CD4-positive, alpha-beta memory T cell (primary cell): ENCODE measurements at places on chromosomes 4 and X.

DNA sequence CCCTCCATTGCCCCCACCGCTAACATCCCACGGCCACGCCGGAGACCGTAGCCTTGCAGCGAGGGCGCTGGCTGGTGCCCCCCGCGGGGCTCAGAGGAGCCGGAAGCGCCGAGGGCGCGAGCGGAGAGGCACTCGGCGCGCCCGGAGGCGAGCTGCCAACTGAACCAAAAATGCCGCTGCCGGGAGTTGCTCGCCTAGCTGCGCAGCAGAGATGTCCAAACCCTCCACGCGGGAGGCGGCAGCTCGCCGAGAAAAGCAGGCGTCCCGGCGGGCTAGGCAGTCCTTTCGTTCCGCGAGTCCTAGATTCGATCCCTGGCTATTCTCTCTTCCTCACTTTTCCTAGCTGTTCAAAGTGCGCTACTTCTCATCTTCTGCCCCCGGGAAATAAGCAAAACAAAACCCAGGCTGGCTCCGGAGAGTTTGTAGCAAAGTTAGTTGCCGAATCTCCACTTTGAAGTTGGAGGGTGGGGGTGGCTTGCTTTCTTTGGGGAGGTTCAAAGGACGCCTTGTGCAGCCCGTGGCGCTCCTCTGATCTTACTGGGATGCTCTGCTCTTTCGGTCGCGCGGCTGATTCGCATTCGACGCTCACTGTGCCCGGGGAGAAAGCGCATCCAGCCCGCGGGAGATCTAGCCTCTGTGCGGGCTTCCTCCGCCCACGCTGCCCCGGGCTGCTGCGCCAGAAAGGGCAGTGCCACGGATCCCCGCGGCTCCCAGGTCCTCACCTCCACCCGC lies 723 bp downstream of the NKX6-1 start:
- DNase-seq, result no peak

- no peak for DNase-seq
Measured at GRCh38 chrX:77434962-77435361, 12.2 kb upstream of the FGF16 start.

DNA sequence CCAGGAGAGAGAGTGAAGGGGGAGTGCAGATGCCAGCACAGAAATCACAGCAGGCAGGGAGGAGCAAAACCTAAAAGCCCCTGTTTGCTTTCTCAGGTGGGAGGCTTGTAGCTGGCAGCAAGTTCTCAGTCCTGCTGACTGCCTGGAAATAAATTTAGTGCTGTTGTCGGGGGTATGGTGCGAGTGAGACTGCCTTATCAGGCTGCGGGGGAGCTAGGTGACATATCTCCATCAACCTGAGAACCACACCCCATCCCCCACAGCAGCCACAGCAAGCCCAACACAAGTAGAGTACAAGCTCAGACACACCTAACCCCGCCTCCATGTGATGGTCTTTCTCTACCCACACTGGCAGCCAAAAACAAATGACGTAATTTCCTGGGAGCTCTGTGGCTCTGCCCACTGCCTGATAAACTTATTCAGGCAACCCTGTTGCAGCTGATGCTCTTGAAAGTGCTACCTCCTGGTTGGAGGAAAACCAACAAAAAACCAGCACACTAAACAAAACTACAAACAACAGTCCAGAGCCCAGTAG lies 953.4 kb upstream of the NDST4 start:
- no peak for DNase-seq

- DNase-seq, result no peak
Measured at GRCh38 chr4:7444314-7444713, 9.6 kb upstream of the PSAPL1 start.

GRCh38 chr4:110483516-110483915 lies 7.6 kb downstream of the ENPEP start:
- no peak for DNase-seq

DNA sequence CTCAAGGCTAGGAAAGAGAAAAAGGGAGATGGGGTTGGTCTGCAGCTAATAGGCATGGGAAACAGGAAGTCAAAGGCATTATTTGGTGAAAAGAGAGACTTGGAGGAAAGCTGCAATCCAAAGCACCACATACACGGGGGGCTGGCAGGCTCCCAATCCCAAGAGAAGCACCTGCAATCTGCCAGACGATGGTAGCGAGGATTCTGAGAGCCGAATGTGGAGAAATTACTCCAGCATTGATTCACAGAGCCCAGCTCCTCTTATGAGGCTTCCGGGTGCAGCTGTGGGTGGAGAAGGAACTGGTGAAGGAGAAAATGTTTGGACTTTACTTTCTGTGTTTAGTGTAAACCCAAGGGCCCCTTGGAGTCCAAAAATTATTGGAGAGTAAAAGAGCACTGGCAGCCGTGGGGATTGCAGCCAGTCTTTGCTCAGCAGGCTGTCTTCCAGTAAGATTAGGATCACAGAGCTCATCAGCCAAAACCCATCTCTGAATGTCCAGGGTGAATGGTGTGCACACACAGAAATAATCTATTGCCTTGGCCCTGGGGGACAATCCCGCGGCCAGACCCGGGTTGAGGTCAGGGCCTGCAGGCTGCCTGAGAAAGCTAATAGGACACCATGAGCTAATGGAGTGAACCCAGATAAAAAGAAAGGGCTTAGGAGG lies 197.6 kb downstream of the KIT start:
- no peak for DNase-seq

DNA sequence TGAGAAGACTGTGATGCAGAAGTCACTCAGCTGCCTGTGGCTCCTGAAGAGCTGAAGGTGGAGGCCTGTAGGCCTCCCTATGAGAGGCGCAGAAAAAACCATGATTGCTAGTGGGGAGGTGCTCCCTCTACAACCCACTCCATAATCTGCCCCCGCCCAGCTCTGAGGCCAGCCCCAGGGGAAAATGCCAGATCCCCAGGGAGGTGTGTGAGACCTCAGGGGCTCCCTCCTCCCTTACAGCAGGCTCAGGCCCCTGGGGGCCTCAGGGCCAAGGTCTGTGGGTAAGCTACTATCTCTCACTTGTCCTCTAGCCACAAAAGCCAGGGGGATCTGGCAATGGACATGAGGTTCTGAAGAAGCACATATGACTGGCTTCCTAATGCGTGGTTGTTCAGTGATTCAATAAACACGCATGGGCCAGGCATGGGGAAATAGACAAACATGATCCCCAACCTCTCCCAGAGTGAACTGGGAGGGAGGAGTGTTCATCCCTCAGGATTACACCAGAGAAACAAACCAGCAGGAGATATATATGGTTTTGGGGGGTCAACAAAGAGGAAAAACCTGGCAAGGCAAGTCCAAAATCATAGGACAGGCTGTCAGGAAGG lies 51.0 kb upstream of the MTM1 start:
- no peak for DNase-seq

DNA sequence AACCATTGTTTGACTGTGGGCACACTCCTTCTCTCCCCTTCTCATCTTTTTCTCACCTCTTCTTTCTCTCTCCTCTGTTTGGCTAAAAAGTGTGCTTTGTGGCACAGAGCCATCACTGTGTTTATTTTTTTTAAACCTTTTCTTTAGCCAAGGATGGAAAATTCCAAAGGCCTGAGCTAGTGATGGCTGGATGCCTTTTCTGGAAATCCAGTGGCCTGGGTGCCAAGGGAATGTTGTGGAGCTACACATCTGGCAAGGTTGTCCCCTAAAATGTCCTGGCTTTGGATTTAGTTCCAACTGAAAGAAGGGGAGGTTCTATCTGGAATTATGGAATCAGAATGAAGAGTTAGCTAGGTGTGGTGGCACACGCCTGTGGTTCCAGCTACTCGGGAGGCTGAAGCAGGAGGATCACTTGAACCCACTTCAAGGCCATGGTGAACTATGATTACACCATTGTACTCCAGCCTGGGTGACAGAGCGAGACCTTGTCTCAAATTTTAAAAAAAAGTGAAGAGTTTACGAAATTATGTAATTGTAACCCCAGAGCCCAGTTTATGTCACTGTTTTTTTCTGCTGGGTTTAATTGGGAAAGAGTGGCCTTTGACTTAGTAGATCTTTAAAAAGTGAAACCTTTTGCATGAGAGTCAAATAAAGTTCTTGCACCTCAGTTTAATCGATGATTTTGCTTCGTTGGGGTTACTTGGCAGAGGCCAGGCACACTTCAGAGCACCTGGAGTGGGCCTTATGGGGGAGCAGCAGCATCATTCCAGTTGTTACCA lies 17.7 kb downstream of the DOCK11 start:
- no peak for DNase-seq

DNA sequence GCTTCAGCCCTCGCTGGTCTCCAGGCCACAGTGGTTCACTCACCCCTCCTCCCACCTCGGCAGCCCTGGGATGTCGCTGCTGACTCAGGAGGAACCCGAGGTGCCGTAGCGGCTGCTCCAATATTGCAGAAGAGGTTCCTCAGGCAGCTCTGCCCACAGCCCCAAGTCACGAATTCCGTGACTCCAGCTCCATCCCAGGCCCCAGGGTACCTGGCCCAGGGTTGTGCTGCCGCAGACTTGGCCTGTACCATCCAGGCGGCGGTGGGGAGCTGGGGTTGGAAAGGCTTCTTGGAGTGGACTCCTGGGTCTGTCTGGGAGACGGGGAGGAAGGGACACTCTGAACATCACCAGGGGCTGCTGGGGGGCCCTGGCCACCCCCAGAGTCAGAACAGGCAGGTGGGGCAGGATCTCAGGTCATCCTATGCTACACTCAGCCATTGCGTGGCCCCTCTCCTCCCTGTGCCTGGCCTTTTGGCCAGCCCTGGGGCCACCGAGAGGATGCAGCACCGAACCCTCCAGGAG lies 728 bp upstream of the HGFAC start:
- DNase-seq, result no peak

GRCh38 chr4:174209341-174209740 lies 74.1 kb downstream of the FBXO8 start:
- DNase-seq, result no peak

GRCh38 chr4:185108669-185109068 lies 34.4 kb upstream of the SLC25A4 start:
- DNase-seq, result no peak

- DNase-seq, result peak; percentile 15
Measured at GRCh38 chr4:165537028-165537648, 158.3 kb downstream of the CPE start.

DNA sequence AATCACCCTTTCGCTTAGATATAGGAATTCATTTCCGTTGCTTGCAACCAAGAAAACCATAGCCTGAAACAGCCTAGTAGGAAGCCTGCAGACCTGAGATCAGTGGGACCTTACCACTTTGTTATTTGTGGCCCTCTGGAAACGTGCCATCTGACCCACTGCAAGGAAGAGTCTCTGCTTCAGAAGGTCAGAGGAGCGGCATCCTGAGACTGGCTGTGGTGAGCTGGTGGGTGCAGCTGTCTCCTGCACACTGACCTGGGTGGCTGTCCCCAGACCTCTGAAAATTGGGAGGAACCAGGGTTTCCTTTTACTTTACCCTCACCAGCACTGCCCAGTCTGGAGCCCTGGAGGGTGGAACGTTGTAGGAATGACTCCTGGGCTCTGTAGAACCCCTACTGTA lies 18.2 kb downstream of the SHROOM2 start:
- DNase-seq, result no peak

DNA sequence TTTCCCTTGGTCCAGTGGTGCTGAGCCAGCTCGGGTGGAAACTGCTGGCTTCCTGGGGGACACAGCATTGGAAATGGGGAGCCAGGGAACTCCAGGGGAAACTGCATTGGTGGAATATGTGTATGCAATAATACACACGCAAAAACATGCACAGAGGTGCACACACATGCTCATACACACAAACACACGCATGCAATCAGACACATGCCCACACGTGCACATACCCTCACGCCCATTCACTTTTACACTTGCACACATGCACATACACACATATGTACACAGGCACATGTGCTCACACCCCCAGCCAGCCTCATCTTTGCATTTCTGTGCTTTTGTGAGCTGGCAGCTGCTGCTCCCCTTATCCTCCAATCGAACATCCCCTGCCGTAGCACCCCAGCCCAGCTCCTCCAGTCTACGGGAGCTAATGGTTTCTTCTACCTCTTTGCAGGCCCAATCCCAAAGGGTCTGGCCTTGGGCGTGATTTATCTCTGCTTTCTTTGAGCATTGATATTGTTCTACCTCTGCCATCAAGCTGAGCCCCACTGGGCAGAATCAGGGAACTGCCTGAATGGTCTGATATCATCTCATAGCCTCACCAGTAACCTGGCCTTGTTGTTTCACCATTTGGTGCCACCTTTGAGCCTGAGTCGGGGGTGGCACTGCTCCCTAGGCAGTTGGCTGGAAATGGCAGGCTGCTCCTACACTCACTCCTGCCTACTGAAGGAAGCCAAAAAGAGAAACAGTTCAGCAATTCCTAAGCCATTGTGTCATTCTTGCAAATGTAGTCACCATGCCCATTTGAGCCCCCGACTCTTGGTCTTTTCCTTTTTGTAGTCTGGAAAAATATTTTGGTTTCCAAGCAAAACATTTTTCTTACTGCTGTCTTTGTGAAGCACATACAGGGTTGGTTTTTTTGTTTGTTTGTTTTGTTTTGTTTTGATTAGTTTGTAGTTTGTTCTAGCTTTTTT lies 104.4 kb upstream of the MAMLD1 start:
- DNase-seq, result no peak

DNA sequence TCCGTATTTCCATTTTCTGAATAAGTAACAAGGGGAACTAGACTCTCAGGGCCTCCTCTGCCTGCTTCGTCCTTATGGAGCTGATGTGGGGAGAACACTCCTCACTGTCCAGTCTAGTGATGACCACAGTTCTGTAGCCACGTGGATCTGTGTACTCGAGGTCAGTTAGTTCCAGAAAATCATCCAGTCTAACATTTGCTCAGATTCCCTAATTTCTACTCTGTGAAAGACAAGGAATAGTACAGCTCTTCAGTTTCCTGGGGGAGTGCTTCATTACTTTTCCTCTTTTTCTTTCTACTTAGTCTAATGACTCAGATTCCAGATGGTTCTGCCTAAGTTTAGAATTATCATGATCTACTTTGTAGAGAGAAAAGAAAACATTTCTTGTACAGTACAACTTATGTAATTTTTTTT lies 82.6 kb downstream of the SORBS2 start:
- DNase-seq, result no peak

GRCh38 chrX:150879855-150880807 lies 18.3 kb downstream of the CD99L2 start:
- no peak for DNase-seq

DNA sequence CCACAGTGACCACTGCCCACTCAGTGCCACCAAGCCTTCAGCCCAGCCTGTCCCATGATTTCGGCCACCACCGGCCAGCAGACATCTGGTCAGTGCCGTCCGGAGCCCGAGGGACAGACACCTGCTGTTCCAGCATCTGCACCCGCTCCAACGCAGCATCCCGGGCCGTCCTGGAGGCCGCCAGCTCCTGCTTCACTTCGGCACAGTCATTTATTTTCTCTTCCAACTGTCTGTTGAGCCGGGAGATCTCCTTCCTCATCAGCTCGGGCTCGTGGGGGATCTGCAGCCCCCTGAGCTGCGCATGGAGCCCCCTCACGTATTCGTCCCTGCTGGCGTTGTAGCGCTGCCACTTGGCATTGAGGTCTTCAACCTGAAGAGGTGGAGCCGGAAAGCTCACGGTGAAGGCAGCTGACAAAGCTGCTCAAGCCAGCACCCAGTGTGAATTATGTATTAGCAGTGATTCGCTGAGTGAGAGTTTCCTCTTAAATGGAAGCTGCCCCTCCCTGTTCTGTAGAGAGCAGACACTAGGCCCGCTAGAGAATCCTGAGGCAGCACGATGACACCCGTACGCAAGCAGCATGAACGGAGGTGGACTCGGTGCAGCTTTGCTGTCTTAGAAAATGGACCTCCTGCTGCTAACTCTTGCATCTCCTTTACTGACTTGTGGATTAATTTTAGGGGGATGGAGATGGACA lies 11.4 kb downstream of the TNIP2 start:
- DNase-seq, result no peak

- no peak for DNase-seq
Measured at GRCh38 chr4:85125688-85126087, 159.2 kb upstream of the WDFY3 start.
